ENCODE measurements at places on chromosomes 11 and 22.
A peak's percentile ranks its signal among the peaks of the same experiment; 100 is the strongest.

- DNase-seq: no peak
Measured at GRCh38 chr11:94884376-94884775, 89.0 kb downstream of the CWC15 start.

DNA sequence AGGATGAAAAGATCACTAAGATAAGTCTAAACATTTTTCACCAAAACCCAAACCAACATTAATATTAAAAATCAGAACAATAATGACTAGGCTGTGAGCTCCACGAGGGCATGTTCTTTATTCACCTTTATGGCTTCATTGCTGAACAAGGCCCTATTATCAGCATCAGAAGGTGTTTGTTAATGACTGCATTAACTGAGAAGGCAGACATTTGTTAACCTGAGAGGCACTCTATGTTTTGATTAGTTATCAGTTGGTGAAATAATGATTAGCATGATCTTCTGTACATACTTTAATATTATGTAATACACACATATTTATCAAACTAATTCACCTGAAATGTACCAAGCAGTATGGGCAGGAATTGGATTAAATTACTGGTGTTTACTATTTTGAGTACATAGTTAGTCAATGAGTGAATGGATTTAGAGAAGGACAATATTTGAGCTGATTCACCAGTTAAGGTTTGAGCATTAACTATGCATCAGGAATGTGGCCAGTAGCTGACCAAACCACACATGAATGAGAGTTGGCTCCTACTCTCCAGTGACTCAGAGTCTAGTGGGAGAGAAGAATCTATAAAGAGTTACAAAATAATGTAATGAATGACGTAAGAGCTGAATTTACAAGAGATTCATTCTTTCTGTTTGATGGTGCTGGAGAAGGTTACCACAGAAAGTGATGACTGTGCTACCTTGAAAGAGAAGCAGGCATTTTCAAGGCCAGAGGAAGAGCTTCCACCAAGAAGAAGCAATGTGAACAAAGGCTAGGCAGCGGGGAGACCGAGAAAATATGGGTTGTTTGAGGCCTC lies 6.7 kb downstream of the IL18 start:
- no peak for DNase-seq

DNA sequence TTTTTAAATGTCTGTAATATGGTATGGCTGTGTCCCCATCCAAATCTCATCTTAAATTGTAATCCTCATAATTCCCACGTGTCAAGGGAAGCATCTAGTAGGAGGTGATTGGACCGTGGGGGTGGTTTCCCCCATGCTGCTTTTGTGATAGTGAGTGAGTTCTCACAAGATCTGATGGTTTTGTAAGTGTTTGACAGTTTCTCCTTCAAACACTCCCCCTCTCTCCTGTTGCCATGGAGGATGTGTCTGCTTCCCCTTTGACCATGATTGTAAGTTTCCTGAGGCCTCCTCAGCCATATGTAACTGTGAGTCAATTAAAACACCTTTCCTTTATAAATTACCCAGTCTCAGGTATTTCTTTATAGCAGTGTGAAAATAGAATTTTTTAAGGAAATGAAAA lies 31.1 kb upstream of the CD44 start:
- no peak for DNase-seq

GRCh38 chr11:85759915-85760314 lies 51.0 kb downstream of the SYTL2 start:
- no peak for DNase-seq

GRCh38 chr11:45757672-45758071 lies 47.3 kb upstream of the SLC35C1 start:
- DNase-seq: no peak

DNA sequence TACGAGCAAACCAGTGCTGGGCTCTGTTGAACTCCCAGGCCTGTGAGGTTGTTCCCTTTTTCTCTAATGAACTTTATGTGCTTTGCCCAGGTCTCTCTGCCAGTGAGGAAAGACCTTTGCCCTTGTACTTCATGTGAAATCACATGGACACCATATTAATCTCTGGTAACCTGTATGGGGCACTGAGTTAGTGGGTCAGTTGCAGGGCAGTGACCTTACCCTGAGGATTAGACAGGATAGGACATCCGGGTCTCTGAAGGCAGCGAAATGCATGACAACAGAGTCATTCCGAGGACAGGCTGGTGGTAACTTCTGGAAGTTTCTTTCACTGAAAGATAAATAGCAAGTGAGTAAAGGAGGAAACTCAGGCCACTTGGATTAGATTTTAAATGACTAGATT lies 93.7 kb downstream of the ZBTB16 start:
- no peak for DNase-seq

- DNase-seq: no peak
Measured at GRCh38 chr11:41222236-41222635, 237.2 kb downstream of the LRRC4C start.

GRCh38 chr11:23780231-23780630 lies 716.6 kb upstream of the LUZP2 start:
- no peak for DNase-seq

- DNase-seq: no peak
Measured at GRCh38 chr11:96278039-96278897, 64.7 kb downstream of the MAML2 start.

- no peak for DNase-seq
Measured at GRCh38 chr11:2717561-2718325, 17.9 kb upstream of the KCNQ1OT1 start.

- DNase-seq: no peak
Measured at GRCh38 chr11:1162491-1163311, 4.9 kb downstream of the MUC5AC start.

DNA sequence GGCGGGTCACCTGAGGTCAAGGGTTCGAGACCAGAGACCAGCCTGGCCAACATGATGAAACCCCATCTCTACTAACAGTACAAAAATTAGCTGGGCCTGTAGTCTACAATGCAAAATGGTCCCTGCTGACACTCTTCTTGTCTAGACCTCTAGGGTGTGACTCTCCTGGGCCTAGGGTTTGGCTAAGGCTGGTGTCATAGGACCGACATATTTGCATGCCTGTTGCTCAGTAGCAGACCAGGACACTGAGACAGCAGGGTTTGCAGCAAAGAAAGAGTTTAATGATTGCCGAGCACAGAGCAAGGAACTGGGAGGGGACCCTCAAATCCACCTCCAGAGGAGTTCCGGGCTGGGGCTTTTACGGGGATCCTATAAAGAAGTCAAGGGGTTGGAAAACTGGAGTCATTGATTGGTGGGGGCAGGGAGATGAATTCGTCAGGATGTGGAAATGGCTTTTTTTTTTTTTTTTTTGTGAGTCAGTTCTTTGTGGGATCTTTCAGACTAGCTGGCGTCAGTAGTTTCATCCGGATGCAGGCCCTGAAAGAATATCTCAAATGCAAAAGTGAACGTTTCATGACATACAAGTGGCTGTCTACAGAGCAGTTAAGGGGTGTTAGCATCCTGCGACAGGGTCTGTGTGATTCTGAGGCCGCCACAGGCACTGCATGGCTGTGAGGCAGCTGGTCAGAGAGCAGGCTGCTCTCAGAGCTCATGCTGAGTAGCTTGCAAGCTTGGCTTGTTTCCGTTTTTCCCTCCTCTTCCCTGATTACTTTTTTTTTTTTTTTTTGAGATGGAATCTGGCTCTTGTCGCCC lies 27.2 kb upstream of the A4GALT start:
- no peak for DNase-seq

DNA sequence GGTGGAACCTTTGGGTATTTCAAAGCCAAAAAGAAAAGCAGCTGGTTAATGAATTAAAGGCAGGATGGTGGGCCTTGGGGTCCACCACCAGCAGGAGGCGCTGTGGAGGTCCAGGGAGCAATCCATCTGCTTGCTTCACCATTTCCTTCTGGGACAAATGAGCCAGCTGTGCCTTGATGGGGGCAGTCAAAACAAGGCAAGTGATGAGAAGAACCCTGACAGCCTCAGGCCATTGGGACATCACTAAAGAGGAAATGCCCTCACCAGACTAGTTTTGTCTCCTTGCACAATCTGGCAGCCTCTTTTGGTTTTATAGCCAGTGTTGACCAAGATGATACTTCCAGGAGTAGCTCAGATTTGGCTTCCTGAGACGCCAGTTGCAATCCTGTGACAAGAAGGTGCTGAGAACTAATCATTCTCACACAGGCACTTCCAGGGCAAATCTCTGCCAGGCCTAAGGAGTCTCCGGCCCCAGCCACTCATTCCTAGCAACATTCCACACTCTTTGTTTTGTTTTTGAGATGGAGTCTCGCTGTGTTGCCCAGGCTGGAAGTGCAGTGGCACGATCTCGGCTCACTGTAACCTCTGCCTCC lies 38.2 kb upstream of the WEE1 start:
- peak; percentile 64 for DNase-seq

- DNase-seq: no peak
Measured at GRCh38 chr22:30222321-30222720, 24.2 kb downstream of the LIF start.

GRCh38 chr11:11416502-11416901 lies 63.5 kb upstream of the CSNK2A3 start:
- no peak for DNase-seq

DNA sequence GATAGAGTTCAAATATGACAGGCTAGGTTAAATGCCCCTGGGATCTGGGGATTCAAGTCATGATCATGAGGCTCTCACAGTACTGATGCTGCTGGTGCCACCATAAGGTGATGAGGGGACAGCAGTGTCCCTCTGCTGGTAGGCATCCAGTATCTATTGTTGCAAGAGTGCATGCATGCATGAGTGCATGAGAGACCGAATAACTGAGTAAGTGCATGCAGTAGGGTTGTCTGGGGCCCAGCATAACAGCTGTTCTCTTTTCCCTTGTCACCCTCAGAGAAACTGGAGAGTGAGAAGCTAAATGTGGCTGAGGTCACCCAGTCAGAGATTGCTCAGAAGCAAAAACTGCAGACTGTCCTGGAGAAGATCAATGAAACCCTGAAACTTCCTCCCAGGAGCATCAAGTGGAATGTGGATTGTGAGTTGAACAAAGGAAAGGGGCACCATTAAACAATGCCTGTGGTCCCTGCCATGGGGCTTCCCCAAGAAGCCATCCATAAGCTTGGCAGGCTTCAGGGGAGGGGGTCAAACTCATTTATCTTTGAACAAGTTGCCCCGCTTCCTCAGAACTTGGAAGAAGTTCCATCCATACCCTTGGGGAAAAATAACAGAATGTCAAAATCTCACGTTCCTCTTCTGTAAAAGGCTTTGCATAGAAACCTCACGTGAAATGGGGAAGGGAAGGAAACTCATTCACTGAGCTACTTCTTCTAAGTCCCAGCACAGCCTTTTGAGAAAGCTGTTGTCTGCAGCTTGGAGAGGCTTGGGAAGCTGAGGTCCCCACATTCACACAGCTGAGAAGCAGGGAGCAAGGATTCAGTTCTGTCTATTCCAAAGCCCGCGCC lies 119.0 kb downstream of the PARVA start:
- no peak for DNase-seq

GRCh38 chr11:116793772-116794097 lies 2.1 kb upstream of the APOA5 start:
- DNase-seq: no peak

DNA sequence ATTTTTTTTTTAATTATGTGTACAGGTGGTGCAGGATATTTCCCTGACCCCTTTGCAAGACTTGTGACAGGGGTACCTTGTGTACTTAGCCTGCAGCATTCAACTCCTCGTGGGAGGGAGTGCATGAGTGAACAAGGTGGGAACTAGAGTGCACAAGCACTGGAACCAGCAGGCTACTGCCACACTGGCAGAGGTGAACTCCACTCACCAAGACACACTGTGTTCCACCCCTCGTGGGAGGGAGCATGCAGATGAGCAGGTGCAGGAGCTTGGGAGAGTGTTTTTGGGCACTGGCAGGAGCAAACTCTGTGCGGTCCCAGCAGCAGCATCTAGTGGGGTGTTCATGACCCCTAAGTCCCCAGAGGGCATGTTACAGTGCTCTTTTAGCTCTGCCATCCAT lies 282.7 kb upstream of the PLET1 start:
- no peak for DNase-seq

DNA sequence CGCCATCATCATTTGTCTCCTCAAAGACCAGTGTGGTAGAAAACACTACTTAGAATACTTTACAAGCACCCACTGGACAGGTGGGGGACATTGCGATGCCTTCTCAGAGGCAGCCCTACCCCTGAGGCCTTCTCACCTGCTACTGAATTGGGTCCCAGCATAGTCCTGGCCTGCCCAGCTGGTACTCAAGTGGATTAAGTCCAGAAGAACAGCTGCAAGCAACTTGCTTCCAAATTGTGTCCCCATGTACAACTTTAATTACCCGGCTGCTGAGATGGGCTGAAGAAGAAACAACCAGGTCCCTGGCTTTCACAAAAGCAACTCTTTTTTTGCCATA lies 12.3 kb downstream of the ABTB2 start:
- DNase-seq: no peak

DNA sequence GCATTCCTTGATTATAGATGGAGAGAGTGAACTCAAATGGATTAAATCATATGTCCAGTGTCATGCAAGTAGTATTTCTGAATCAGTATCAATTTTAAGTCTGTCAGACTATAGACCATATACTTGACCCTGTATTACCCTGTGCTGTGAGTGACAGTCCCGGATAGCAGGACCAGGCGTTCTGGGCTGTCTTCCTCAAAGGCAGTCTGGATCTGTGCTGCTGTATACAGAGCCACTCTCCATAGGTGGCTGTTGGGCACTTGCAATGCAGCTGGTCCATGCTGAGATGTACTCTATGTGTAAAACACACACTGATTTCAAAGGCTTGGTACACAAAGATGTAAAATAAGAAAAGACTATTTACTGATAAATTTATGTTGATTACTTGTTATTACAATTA lies 294.3 kb downstream of the OPCML start:
- DNase-seq: no peak

GRCh38 chr22:46954781-46955180 lies 192.3 kb downstream of the TBC1D22A start:
- no peak for DNase-seq

GRCh38 chr11:65646288-65646957 lies 8.5 kb downstream of the SIPA1 start:
- DNase-seq: no peak

GRCh38 chr11:63592975-63593395 lies 21.2 kb downstream of the PLAAT3 start:
- no peak for DNase-seq

GRCh38 chr11:92204731-92205130 lies 19.9 kb upstream of the FAT3 start:
- no peak for DNase-seq

- DNase-seq: no peak
Measured at GRCh38 chr22:42869888-42870480, 12.9 kb upstream of the ARFGAP3 start.

DNA sequence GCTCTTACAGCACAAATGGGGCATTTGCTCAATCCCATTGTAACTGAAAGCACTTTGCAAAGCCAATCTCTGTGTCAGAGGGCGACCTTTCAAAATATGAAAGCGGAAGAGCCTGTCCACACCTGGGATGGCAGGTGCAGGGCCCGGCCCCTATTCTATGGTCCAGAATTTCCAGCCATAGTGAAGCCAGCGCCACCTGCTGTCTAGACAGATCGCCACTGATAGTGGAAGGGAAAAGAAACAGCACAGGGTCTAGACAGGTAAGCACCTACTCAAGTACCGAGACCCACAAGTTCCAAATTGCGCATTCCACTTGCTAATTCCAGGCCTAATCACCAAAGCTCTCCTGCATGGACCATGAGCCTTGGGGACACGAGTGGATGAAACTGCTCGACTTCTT lies 141.4 kb downstream of the NTM start:
- DNase-seq: no peak
